ENCODE measurements at places on chromosomes 2 and 18.

DNA sequence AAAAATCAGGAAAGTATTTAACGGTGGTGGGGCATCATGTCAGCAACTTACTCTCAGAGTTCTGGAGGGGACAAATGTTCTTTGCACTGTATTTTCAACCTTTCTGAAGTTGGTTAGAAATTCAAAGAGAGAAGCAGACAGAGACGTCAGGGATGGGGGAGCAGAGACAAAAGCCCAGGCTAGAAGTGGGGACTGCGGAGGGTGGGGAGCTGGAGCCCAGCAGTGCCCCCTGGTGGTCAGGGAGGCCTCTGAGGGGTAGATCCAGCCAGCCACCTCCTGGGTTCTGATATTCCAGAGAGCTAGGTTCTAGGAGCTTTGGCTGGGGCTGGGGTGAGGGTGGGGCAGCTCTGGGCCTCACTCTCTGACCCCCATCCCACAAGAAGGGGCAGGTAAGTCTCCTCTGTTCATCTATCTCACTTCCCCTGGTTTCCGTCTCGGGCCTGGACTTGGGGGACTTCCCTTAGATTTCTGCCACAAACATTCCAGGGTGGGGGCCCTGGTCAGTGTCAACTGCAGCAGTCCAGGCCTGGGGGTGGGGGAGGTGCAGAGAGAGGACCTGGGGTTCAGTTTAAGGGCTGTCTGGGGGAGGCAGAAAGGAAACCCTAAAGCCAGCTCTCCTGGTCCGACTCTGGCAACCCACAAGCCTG, 8.9 kb downstream of the TNS1 start:
- DNase-seq, result peak; percentile 59

- DNase-seq, result no peak
These were observed 51.7 kb downstream of the NCKAP5 start for GRCh38 chr2:133516405-133517026.

- no peak for DNase-seq
These were observed 262.2 kb upstream of the KLHL29 start for GRCh38 chr2:23122681-23123215.

- no peak for DNase-seq
These were observed 159.6 kb downstream of the AFF3 start for GRCh38 chr2:99982744-99983143.

GRCh38 chr2:190343536-190344275, at the start of gene INPP1:
Gene INPP1 (plus strand): TSS chr2:190343589. CDS start chr2:190360103, 16,514 bp downstream.
- peak; percentile 41 for DNase-seq

DNA sequence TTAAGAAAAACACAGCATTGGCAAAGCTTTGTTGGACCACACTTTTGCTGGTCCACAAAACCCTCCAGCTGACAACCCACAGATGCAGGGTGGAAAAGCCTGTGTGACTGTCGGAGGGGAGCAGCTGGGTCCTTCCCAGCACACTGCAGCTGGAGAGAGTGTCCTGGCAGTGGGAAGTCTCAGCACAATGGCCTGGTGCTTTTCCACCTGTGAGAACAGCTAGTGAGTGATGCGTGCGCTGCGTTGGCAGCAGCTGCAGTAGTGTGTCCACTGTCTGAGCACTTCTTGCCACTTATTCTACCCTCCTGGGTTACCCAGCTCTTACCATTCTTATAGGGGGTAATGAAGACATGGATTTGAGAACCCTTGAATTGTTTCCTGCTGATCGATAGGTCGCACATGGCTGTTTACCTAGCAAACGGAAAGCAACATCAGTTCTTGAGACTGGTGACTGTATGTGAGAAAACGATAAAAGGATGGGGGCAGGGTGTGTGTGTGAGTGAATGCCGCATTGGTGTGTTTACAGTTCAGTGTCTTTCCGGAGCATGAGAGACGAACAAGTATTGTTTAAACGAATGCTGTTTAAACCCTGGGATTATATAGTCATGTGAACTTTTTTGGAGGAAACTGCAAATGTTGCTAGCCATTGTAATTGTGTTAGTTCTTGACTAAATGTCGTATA, 69.7 kb downstream of the LYPD6 start:
- DNase-seq, result no peak

DNA sequence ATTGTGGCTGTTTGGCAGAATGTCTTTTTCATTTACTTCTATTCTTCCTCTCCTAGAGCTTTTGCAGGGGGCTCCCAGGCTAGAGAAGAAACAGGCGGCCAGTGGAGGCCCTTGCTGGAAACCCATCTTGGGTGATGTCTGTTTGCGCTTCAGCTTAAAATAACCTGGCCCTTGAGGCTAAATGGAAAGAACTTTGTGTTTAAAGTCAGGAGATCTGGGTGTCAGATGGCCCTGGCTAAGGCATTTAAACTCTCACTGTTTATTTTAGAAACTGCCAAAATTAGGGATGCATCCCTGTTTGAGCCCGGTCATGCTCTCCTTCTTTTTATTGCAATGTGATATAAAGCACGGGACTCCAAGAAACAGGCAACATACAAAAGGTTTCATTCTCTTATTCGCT, 118.4 kb upstream of the RMP24 start:
- DNase-seq, result no peak

- DNase-seq, result peak; percentile 54
These were observed at the start of gene RPRM for GRCh38 chr2:153478289-153479261. Gene RPRM (minus strand): TSS chr2:153478762. CDS start chr2:153478565, 197 bp downstream.

DNA sequence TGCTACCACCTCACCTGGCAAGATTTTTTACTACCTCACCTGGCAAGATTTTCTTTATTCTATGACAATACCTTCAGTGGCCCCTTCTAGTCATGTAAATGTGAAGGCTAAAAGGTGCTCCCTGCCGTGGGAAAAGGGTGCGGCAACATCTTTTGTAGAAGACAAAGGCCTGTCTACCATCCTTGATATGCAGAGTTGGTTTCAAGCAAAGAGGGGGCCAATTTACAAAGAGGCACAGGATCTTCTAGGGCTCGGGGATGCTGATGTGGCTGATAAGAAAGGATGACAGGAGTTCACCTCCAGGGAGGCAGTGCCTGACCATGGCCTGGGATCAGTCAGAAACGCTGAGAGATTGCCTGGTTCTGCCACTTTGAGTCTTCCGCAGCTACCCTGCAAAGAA, 165.4 kb upstream of the SLC1A4 start:
- no peak for DNase-seq

DNA sequence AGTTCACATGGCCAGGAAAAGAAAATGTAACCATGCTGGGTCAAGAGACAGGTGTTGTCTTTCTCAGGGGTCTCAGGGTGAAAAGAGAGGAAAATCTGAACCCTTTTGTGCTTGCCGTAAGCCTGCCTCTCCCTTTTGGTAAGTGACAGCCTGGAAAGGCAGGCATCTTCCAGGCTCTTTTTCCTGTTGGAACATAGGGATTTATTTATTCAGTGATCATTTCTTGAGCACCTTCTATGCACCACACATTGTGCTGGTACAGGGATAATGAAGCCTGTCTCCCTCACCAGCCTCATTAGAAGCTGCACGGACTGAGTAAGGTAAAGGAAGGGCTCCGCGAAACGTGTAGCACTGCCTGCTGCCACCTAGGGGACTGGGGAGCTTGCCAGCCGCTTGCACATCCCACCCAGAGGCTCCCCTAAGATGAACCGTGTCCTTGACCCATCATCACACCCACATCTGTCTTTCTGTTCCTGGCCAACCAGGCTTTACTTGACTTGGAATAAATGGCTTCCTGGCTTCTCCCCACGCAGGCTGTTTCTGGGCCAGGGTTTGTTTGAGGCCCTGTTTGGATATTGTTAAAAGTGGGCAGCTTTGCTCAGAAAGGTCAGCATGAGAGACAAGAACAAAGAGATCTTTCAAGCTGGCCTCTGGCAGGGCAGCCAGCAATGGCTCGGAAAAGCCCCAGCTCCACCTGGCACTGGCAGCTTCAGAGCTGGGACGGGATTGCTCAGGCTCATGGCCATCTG, 73.3 kb upstream of the MCFD2 start:
- no peak for DNase-seq

DNA sequence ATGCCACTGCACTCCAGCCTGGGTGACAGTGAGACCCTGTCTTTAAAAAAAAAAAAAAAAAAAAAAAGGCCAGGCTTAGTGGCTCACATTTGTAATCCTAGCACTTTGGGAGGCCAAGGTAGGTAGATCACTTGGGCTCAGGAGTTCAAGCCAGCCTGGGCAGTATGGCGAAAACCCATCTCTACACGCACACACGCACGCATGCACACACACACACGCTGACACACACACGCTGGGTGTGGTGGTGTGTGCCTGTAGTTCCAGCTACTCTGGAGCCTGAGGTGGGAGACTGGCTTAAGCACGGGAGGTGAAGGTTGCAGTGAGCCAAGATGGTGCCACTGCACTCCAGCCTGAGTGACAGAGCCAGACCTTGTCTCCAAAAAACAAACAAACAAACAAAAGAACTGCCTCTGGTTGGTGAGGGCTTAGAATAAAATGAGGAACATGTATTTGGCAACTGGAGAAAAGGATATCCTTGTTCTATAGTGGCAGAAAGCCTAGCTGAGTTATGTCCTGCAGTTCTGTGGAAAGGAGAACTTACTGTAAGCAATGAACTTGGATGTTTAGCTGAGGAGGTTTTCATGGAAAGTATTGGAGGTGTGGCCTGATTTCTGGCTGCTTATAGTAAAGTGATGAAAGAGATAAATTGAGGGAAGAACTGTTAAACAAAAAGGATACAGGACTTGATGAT, 34.0 kb downstream of the HAT1 start:
- DNase-seq, result no peak

DNA sequence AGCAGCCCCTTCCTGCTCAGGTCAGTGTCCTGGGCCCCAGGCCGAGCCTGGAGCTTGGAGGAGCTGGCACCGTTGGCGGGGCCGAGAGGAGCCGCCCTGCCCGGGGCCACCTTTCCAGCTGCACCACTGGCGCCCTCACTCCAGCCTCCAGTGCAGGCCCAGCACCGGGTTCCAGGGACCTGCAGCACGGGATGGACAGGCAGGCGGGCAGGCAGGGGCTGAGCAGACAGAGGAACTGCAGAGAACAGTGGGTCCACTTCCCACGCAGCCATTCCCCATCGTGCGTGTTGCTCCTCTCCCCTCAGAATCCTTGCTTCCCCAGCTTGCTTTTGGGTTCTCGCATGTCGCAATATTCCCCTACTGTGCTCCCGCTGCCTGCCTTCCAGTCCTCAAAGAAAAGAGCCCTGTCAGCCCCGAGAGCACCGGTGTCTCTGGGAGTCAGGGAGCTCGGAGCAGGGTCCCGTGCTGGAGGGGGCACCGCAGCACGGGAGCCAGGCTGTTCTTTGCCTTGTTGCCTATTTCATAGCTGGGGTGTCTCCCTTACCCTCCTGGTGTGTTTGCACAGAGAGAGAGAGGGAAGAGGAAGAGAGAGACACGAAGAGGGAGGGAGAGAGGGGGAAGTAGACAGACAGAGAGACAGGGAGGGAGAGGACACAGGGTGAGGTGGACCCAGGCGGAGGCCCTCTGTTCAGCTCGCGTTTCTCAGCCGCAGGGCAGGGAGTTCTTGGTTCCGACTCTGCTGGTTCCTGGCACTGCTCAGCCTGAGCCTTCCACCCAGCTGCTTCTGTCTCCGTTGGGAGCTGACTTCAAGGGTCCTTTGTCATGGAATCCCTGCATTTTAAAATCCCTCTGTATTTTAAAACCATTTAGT, 126.0 kb downstream of the MBP start:
- DNase-seq, result no peak

DNA sequence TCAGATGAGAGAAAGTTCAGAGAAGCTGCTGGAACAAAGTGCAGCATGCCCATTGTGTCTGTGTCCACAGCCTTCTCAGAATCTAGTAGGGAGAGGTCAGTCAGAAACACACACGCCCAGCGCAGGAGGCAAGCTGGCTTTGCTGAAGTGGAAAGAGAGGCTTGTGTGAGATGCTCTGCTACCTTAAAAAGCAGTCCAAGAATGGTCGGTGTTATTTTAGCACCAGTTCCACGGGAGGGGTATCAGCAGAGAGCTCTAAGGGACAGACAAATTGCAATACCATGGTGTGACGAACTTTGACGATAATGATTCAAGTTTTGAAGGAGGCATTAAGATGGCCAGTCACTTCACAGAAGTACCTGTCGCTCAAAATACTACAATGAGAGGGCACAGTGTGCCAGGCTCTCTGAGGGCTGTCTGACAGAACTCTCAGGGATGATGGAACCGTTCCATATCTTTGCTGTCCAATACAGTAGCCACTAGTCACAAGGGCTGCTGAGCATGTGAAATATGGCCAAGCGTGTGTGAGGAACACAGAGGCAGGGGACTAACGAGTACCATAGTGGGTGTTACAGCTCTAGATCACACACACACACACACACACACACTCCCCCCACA, 237.5 kb upstream of the TMEM200C start:
- no peak for DNase-seq

DNA sequence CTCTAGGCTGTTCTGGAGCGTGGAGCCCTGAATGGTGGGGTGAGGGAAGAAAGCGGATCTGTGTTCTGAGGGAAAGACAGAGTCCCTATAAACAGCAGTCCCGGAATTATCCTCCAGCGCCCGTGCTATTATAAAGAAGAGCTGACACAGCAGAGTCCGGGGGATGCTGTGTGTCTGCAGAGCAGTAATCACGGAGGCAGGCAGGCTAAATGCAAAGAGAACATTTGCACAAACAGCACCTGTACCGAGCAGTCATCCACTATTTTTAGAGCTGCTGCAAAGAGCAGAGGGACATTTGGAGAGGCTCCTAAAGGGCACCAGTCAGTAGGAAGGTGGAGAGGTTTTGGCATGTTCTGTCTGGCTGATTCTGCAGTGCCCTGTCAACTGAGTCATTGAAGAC, 293.8 kb upstream of the SLC14A2 start:
- no peak for DNase-seq

DNA sequence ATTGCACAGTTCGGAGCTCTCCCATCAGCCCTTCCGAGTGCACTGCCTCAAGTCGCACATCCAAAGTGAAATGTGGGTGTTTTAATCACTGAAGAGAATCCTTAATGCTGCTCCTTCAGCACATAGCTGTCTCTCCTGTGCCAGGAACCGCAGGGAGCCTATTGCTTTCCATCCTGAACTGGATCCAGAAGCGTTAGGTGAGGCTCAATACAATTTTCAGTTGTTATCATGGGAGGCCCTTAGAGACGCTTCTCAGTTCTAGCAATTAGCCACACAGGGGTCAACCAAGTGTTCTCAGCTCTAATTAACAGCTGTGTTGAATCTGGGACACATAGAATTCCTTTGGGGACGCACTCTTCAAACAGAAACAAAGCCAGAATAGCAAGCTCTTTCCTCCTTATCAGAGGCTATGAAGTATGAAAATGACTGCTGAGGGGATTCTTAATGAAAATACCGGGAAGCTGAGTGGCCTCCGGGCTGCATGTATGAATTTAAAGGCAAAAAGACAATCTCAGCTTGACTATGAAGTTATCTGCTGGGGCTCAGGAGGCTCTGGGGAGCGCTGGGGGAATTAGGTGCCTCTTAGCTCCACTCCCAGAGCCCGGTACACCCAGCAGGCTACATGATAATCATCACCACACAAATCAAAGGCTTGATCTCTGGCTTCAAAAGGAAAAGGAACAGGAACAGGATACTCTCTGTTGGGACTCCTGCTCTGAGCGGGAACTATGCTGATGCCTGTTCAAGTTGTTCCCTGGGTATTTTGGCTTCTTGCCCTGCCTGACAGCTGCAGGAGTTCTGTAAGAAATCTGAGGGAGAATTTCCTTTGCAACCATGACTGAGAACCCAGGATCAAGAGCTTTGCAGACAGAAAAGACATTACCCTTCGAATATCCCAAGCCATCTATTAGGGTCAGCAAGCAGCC, 55.4 kb upstream of the NCOA1 start:
- DNase-seq, result no peak

- DNase-seq, result no peak
These were observed 455 bp downstream of the C18orf32 start for GRCh38 chr18:49486606-49486952.

All from activated CD8-positive, alpha-beta memory T cell treated with anti-CD3 and anti-CD28 coated beads, Interleukin-2, amount 50 U/mL, for 4 hours (primary cell).